ENCODE measurements at places on chromosomes 7 and 10. TPM values are rescaled to one million over a fixed set of nuclear protein-coding genes. Genes with fewer than 3 reads are reported as not detected.

GPR26 gene
- total RNA-seq, result not detected

SLC18A2 gene
- not detected for total RNA-seq

DNAJB9 gene
- 13.1 TPM for total RNA-seq

LEP gene
- total RNA-seq, result not detected

GATA3 gene
- total RNA-seq, result not detected

ITGB8 gene
- total RNA-seq, result not detected

ZNF212 gene
- 11.6 TPM for total RNA-seq

HOGA1 gene
- 8.0 TPM for total RNA-seq

GHRHR gene
- total RNA-seq, result not detected

AP3M1 gene
- total RNA-seq, result 10.9 TPM

DNAJC12 gene
- 15.8 TPM for total RNA-seq

CRHR2 gene
- not detected for total RNA-seq

CYP3A4 gene
- total RNA-seq, result not detected

RGS10 gene
- total RNA-seq, result 80.5 TPM

LIPJ gene
- total RNA-seq, result not detected

TSPAN15 gene
- total RNA-seq, result 10.2 TPM

KIAA1217 gene
- 0.31 TPM for total RNA-seq

ZNF518A gene
- 16.6 TPM for total RNA-seq

ATOH7 gene
- total RNA-seq, result 0.37 TPM

DKK1 gene
- 932 TPM for total RNA-seq

SH2B2 gene
- total RNA-seq, result 43.6 TPM

NANOS1 gene
- 1.2 TPM for total RNA-seq

CPN1 gene
- not detected for total RNA-seq

AGMO gene
- total RNA-seq, result not detected

CD36 gene
- total RNA-seq, result not detected

CLCN1 gene
- total RNA-seq, result not detected

TLL2 gene
- total RNA-seq, result 0.44 TPM

RAB18 gene
- 35.1 TPM for total RNA-seq

PRF1 gene
- total RNA-seq, result not detected

TBX20 gene
- not detected for total RNA-seq

ZNF862 gene
- 1.8 TPM for total RNA-seq

COL1A2 gene
- total RNA-seq, result 14.3 TPM

ATG9B gene
- 0.34 TPM for total RNA-seq

MEOX2 gene
- total RNA-seq, result not detected

ATP6V0A4 gene
- total RNA-seq, result not detected

ECHDC3 gene
- 0.86 TPM for total RNA-seq

OR2A12 gene
- not detected for total RNA-seq

MMP21 gene
- total RNA-seq, result not detected

AOAH gene
- total RNA-seq, result 3.2 TPM

SLC29A3 gene
- total RNA-seq, result 3.4 TPM

CLDN3 gene
- not detected for total RNA-seq

AGAP4 gene
- total RNA-seq, result 22.6 TPM

BICC1 gene
- total RNA-seq, result 0.25 TPM

OPN4 gene
- not detected for total RNA-seq

TBATA gene
- not detected for total RNA-seq

STAMBPL1 gene
- not detected for total RNA-seq

SPDYE8 gene
- total RNA-seq, result not detected

CYP2C19 gene
- not detected for total RNA-seq

PAX4 gene
- total RNA-seq, result not detected

TRAPPC14 gene
- 14.4 TPM for total RNA-seq

SEMA3E gene
- total RNA-seq, result 1.2 TPM

TMEM26 gene
- 9.2 TPM for total RNA-seq

RTKN2 gene
- 3.1 TPM for total RNA-seq

ELN gene
- total RNA-seq, result not detected

C7orf57 gene
- total RNA-seq, result 0.47 TPM
